ENCODE measurements at places on chromosomes 12 and 14.

DNA sequence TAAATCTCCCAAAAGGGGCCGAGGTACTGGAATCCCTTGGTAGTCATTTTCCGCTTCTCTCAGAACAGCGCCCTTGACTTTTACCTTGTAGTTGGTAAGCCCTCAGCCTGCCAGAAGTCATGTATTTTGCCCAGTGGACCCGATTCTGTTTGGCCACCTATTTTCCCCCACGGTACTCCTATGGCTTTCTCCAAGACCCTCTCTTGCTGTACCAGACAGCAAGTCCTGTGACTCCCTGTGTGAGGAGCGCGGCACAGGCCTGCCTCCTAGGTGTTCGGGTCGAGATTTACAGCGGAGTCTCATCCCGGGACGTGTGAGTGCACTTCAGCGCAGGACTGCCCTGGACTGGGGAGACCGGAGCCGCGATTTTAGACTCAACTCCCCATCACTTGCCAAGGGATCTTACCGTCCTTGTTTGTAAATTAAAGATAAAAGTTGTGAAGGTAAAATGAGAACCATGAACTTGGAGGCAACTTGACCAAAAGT, 1.1 kb upstream of the MBD6 start:
- peak; percentile 49 for DNase-seq

DNA sequence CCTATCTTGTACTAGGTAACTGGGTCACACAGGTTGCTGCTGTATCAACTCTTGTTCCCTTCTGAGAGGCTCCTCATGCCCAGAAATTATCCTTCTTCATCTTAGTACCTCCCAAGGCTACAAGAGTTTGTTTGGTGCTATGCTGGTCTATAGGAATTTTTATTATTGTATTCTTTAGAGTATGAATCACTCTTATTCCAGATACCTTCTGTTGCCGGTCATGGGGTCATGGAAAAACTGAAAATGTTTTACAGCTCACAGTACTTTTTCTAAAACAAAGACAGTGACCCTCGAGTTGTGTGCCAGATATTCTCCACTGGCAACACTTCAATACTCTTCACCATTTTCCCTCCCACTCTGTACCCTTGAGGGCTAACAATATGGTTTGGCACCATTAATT, 1598.0 kb upstream of the TMEM132C start:
- no peak for DNase-seq

DNA sequence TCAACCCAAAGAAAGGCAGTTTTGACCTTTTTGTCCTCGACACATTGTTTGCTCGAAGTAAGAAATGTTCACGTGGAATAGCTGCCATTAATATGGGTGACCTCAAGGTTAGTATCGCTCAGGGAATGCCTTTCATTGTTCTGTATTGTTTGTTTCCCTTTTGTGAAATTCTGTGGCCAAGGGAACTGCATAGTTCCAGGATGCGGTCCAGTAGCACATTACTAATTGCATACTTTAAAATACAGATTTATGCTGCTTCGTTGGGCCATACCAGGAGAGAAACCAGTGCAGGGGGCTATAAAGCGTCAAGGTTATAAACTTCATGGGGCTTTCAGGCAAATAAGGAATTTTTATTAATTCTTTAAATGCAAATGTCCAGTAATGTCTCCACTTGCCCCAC, 73.3 kb upstream of the USP44 start:
- peak; percentile 52 for DNase-seq

- DNase-seq, result peak; percentile 97
Observed at GRCh38 chr14:65102441-65103149, at the start of gene MAX. TSS of gene MAX (minus strand) at chr14:65102517. CDS start at chr14:65102339, 178 bp downstream.

GRCh38 chr14:55354500-55354899, 57.1 kb downstream of the ATG14 start:
- DNase-seq, result peak; percentile 61

GRCh38 chr12:115709540-115710011, 567.9 kb downstream of the MED13L start:
- DNase-seq, result no peak

DNA sequence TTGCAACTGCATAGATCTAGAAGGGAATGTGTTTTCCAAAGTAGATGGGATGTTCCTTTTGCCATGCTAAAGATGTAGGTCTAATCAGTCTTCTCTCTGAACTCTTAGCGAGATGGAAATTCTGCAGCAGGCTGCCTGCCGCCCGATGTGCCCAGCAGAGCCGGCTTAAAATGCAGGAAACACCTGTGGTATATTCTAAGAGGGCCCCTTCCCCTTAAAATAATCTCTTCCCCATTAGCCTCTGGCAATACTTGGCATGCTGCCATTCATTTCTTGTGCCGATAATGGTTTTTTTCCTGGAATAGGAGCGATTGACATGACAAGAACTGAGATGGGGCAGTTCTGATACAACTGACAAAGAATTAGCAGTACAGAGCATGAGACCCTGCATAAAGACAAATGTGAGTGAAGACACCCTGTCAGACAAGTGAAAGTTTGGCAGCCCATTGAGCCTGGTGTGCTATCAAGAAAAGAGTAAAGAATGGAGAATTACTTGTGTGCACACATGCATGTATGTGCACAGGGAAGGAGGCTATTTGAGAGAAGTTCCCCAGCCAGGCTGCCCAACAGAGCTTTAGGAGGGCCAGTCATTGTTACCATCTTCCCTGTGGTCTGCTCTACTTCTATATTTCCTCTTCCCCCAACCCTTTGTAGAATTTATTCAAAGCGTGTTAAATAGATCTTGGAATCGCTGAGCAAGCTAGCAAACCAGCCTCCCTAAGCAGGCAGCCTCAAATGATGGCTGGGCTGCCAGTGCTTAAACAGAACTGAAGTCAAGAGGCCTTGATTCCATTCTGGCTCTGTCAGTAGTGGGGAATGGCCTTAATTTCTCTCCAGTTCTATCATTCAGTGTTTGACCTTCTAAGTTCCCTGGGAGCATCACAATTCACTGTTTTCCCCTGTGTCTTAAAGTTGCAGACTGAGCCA, 29.6 kb upstream of the NTF3 start:
- DNase-seq, result no peak

GRCh38 chr12:13592063-13592942, 389.1 kb downstream of the GRIN2B start:
- DNase-seq, result no peak

- DNase-seq, result no peak
Observed at GRCh38 chr14:81144824-81145603, 75.7 kb downstream of the GTF2A1 start.

DNA sequence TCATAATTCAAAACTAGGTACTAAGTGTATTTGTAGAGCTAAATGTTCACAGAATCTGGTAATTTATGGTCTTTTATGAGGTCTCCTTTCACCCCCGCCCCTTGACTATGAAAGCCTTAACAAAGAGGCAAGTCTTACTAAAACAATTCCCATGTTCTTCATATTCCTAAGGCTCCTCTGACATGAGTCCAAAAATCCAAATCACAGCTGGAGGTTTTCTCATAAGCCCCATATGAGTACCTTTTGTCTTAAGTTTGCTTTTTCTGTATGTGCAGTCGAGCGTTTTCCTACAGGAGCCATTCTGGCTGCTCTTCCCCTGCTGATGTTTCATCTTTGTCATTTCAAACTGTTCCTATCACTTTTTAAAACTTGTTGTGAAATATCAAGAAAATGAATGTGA, 55.2 kb downstream of the SIX1 start:
- DNase-seq, result no peak

DNA sequence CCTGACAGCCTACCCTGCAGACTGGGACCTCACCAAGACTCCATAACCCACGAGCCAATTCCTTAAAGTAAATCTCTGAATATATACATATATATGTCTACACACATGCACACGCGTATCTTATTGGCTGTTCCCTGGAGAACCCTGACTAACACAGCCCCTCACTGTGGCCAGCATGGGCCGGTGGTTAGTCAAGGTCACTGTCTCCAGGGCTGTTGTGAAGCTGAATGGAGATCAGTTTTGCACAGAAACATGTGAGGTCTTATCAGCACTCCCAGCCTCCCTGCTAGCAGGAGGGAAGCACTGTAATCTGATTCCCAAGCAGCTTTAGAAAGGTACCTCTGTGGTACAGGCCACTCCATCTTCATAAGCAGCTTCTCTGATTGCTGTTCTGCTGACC, 46.6 kb upstream of the PLEKHG6 start:
- no peak for DNase-seq

- DNase-seq, result no peak
Observed at GRCh38 chr14:68938271-68939150, 40.6 kb downstream of the ACTN1 start.
